Stimulated activated CD4-positive, alpha-beta T cell treated with anti-CD3 and anti-CD28 coated beads, Interleukin-15, amount 100 ng/mL, for 1 hour (primary cell): ENCODE measurements at places on chromosomes 12 and 14.

DNA sequence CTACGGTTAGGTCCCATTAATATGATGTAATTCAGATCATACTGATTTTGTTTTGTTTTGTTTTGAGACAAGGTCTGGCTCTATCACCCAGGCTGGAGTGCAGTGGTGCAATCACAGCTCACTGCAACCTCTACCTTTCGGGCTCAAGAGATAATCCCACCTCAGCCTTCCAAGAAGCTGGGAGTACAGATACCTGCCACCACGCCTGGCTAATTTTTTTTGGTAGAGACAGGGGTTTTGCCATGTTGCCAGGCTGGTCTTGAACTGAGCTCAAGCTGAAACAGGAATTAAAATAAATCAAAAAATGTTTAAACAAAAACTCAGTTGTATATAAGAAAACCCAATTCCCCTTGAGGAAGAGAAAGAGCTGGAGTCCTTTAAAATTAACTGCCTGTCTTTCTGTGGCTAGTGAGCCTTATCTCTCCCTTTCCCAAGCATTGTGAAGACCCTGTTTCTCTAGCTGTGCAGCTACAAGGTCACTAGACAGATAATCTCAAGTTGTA, 17.7 kb upstream of the ANAPC7 start:
- DNase-seq, result no peak

DNA sequence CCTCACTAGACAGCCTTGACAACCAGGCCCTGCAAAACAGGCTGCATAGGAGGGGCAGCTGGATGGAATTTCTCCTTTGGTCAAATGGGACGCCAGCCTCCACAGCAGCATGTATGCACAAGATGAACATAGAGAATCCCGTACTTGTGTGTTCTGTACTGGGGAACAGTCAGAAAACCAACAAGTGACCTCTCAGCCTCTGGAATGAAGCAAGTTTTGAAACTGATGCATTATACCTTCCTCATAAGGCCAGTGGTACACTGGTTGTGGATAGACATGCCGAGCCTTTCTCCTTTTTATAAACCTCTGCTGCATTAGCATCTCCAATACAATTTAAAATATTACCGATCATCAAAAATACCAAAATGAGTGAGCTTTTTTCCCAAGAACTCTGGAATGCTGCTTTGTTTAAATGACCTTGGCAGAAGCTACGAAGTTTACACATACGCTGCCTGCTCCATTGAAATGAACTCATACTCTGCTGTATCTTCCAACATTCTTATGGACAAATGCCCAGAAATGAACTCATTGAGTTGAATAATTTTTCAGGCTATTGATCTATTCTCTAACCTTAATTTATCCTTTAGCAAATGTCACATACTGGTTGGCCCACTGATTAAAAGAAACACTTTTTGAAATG, 47.6 kb upstream of the FERMT2 start:
- no peak for DNase-seq

- DNase-seq, result no peak
Measured at GRCh38 chr12:32265951-32266350, 133.4 kb upstream of the FGD4 start.

DNA sequence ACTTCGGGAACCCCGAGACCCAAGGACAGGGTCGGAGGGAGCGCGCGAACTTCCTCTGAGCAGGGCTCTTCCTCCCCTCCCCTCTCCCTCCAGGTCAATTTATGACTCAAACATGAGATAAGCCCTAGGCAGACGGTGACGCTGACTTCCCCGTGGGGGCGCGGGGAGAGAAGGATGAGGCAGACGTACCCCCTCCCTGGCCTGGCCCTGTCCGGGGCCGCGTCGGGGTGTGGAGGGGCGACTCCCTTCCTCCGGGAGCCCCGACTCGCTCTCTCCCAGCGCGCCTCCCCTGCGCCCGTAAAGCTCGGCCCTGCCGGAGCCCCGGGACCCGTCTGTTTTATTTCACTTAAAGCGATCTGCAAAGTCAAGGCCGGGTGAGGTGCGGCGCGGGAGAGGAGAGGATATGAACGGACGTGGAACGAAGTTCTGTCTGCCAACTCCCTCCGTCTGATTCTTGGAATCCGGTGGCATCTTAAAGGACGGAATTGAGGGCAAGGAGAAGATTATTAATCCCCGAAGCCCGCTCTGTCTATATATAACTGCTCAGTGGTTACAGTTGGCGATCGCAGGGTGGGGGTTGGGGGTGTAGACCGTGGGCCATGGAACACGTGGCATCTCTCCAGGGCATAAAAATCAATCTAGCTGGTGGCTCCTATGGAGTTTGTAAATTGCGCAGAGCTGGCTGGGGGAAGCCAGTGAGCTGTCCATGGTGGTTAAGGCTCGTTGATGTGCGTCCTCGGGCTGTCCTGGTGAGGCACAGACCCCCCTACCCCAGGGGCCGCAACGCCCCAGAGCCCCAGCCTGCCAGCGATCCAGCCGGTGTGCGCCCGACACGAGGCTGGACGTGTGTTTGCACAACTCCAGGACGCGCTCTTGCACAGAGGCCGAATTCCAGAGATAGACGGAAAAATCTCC, 2.9 kb upstream of the PTHLH start:
- DNase-seq, result no peak

DNA sequence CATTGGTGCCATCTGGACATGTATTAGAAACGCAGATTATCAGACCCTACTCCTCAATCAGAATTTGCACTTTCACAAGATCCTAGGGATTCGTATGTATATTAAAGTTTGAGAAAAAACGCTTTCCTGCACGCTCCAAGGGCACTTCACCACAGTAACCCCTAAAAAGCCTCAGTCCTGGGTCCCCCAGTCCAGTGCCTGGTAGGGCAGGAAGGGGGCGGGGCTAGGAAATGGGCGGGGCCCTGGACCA, 369 bp downstream of the DEPDC4 start:
- peak; percentile 91 for DNase-seq

DNA sequence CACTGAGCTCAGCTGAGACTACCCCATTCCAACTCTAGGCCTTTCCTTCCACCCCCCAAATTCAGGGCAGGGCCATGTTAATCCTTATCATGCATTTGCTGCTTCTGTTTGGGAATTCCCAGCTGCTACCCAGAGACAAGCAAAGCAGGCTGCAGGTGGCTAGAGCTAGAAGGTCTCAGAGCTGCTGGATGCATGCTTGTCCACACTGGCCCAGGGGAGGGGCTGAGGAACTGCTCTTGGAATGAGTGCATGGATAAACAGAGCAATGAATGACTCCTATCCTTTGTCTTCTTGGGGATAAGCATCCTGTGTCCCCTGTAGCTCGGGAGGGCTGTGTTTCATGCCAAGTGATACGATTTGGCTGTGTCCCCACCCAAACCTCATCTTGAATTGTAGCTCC, 136.8 kb upstream of the NOS1 start:
- DNase-seq, result no peak

- DNase-seq, result no peak
Measured at GRCh38 chr12:57216921-57217879, 606 bp downstream of the NXPH4 start.

DNA sequence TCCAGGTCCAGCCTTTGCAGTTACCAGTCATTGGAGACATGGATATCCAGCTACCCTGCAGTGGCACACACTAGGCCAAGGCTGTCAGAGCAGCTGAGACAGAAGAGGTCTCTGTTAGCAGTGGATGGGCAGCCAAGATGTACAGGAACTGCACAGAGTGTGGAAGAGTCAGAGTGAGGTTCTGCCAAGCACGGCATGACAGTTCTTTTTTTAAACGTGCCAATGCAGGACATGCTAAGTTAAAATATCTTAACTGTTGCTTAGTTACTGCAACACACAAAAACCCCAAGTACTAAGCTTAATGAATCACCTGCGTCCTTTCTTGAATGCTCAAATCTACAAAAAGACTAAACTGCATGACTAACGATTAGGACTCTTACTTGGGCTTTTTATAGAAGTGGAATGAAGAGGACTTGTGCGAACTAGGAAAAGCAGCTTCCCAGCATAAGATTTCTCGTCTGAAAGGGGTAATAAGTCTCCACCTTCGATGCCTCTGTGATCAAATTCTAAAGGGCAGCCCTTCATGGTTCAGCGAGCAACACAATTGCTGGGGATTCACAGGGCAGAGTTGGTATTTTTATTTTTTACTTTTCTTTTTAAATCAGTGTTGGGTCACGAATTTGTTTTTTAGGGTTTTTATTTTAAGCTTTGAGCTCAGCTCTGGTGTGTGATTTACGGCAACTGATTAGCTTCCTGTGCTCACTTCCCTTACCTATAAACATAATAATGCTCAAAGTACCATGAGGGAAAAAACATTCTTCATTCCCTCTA, 20.6 kb downstream of the MAPK1IP1L start:
- DNase-seq, result no peak

GRCh38 chr12:49635036-49635435, 11.7 kb downstream of the PRPF40B start:
- no peak for DNase-seq

DNA sequence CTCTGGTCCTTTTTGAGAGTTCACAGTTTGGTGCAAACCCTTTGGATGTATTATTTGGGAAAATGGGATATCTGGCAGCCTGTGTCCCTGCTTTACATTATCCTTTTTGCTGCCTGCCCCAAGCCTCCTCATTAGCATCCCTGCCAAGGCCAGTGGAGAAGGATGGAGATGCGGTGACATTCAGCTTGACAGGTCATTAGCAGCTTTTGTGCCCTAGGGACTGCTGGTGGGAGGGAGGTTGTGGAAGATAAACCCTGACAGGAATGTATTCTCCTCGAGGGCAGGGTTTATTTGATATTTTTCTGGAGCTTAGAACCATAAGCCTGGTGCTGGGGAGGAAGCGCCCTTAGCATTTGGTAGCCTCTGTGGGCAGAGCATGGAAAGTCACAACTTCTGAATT, 49.3 kb downstream of the PTPN11 start:
- no peak for DNase-seq

DNA sequence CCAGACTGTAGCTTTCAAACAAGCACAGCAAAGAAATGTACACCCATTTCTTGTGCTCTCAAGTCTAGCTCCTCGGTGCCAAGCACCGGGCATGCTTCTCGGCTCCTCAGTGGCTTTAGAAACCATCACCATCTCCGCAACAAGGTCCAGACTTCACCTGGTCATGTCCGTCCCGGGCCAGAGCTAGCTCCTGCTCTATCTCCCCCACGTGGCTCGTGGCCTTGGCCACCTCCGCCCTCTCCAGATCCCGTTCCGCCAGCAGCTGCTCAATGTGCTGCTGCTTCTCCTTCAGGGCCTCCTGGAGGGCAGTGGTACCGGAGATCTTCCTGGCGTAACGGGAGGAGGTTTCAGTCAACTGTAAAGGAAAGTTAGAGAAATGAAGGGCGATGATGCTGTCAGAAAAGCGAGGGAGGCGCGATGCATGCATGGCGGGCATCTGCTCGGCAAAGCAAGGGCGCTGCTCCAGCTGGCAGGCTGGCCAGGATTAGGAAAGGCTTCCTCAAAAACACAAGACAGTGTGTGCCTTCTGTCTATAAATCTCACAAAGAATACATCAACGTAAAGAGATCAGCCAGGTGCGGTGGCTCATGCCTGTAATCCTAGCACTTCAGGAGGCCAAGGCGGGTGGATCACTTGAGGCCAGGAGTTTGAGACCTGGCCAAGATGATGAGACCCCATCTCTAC, 67.4 kb downstream of the CLIP1 start:
- DNase-seq, result no peak

- no peak for DNase-seq
Measured at GRCh38 chr12:65334521-65334920, 56.0 kb downstream of the MSRB3 start.

- no peak for DNase-seq
Measured at GRCh38 chr12:64087761-64088160, 134.3 kb downstream of the KICS2 start.

GRCh38 chr14:20632831-20633691, 8.4 kb downstream of the OR6S1 start:
- DNase-seq, result no peak

GRCh38 chr12:50635364-50635763, 128.5 kb upstream of the ATF1 start:
- no peak for DNase-seq

DNA sequence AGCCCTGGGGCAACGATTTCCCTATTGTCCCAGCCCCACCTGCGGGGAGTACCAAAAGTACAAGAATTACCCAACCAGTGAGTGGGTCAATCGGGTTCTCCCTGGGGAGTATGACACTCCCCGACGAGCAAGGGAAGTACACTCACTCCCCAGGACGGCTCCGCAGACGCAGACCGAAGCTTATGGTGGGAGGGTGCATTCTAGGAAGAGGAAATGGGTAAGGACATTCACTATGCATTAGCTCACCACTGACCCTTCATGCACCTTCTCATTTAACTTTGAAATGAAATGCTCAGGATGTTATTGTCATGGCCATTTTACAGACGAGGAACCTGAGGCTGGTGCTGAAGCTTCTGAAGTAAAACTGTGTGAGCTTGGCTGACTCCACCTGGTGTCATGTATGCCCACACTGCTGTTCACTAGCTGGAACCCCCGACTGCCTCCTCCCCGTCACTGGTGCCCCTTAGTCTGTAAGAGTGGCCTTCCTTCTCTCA, 45.8 kb upstream of the TMED10 start:
- DNase-seq, result no peak

- DNase-seq, result no peak
Measured at GRCh38 chr12:56324206-56324605, 8.4 kb upstream of the CNPY2 start.

DNA sequence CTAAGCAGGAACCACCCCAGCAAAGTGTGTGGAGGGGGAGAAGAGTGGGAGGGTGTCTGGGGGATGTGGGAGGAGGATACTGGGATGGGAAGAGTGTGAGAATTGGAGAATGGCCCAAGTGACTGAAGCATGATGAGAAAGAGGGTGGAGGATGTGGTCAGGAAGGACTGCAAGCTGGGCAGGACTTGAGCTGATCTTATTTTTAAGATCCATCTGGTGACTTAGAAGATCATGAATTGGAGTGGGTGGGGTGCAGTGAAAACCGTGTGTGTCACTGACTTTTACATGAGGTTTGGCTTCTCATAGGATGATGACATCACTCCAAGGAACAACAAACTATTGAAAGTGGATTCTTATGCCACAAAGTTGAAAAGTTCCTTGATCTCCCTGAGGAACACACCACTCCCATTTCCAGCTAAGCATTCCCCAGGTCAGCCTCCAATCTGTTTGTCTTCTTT, 287.5 kb downstream of the GALC start:
- no peak for DNase-seq

GRCh38 chr12:64713376-64713775, 45.8 kb downstream of the GNS start:
- no peak for DNase-seq

- no peak for DNase-seq
Measured at GRCh38 chr12:45165284-45165683, 50.6 kb upstream of the ANO6 start.

- no peak for DNase-seq
Measured at GRCh38 chr12:40587421-40587820, 104.8 kb upstream of the CNTN1 start.

DNA sequence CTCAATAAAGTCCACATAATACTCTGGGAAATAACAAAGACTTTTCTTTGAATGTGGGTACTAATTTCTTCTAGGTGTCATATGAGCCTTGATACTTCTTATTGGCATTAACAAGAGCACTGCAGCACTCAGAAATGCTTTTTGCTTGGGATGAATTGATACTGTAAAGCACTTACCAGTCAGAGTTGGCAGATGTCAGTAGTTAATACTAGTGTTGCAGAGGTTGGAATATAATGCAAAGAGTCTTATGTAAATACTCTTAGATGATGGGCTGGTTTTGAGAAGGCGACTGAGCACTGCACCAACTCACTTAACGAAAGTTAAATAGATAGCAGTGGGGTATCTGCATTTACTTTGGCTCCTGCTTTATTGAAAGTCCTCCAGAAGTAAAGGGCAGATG, 25.6 kb upstream of the MBIP start:
- DNase-seq, result no peak

GRCh38 chr12:131894981-131895639, 688 bp downstream of the ULK1 start:
- DNase-seq, result no peak

- DNase-seq, result no peak
Measured at GRCh38 chr14:73745571-73746519, 31.7 kb upstream of the PNMA1 start.
